ENCODE measurements at places on chromosomes 2 and 18.
A peak's percentile ranks its signal among the peaks of the same experiment; 100 is the strongest.

GRCh38 chr2:54858021-54858681 is 134.7 kb downstream of the EML6 start:
- DNase-seq = no peak

GRCh38 chr2:173572848-173573247 is 218.2 kb downstream of the CDCA7 start:
- DNase-seq = no peak

DNA sequence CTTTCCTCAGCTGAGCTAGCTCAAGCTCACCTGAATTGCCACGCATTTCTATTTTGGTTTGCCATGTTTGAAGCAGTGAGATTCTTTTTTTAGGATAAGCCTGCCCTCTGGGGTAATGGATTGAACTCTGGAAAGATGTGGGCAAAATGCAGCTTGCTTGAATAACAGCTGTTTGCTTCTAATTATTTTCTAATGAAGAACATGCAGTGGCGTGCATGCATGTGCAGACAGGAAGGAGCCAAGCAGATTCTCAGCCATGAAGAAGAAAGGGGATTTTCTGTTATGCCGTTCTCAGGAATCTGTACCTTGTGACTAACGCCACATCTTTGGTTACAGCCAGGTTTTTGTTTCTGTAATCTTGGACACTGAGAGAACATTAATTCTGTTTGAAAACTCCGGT is 171.2 kb downstream of the ANTXR1 start:
- no peak for DNase-seq

- no peak for DNase-seq
Observed at GRCh38 chr2:166115589-166115988, 12.2 kb downstream of the SCN1A start.

DNA sequence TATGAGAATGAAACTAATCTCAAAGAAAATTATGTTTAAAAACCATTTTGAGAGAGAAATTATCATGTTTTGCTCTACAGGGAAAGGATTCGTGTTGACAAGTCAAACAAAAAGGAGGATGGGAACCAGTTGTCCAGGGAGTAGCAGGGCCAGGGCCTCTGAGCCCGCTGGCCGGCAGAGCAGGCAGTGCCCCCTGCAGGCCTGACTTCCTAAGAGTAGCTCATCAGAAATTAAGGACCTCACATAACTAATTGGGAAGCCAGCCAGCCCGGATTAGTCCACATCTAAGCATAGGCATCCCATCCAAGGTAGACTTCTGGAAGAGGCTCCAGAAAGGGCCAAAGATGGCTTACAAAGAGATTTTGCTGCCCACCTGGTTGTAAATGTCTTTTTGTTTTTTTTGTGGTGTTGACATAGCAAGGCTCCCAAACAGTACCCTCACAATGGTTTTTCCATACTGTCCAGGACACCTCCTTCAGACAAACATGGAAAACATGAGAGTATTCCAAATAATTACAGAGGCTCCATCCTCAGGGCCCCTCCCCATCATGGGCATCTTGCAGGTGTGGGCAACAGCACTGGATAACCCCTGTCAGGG is 241.2 kb upstream of the TANK start:
- peak; percentile 76 for DNase-seq

GRCh38 chr2:9219027-9219445 is 12.4 kb downstream of the ASAP2 start:
- DNase-seq = no peak

GRCh38 chr2:29345236-29345635 is 230.0 kb downstream of the CLIP4 start:
- DNase-seq = no peak

DNA sequence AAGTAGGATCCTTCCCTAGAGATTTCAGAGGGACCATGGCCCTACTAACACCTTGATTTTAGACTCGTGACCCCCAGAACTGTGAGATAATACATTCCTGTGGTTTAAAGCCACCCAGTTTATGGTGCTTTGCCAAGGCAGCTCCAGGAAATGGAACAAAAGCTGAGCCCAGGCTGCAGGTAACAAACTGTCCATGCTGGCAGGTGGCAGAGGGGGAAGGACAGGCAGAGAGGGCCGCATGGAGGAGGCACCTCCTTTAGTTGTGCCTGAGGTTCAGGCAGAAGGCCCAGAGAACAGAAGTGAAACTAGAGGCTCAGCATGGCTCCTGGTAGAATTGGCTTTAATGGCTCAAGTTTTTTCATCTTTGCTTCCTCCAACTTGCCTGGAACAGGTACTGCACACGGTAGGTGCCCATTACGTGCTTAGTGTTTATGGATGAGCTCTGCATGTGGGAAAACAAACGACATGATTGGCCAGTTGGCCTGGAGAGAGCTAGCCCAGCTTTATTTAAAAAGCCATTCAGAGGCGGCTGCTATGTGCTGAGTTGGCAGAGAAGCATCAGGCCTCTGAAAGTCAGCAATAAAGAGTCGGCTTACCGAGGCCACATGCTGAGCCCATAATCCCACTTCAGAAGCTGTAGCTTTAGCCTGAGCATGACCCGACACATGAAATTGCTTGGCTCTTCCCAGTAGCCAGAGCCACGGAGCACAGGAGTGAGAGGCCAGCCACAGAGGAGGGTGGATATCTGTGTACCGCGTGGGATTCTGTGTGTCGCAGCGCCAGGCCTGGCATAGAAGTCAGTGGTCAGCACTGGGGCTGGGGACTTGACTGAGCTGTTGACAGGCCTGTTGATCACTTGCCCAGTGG is 36.5 kb downstream of the HS1BP3 start:
- no peak for DNase-seq

GRCh38 chr2:121149384-121149783 is 135.6 kb downstream of the TFCP2L1 start:
- no peak for DNase-seq
